Activated T-cell treated with anti-CD3 and anti-CD28 coated beads, Interleukin-2, amount 50 U/mL, for 4 hours (primary cell): ENCODE measurements at places on chromosomes 6 and 20. TPM values are rescaled to one million over a fixed set of nuclear protein-coding genes. Genes with fewer than 3 reads are reported as not detected.

SPTLC3 gene
- 0.16 TPM for total RNA-seq

SCRT2 gene
- not detected for total RNA-seq

MUC21 gene
- total RNA-seq, result not detected

EGFL8 gene
- 9.6 TPM for total RNA-seq

SLC17A3 gene
- not detected for total RNA-seq
